Neuronal stem cell (in vitro differentiated cells): ENCODE measurements at places on chromosomes 16 and 17.

DNA sequence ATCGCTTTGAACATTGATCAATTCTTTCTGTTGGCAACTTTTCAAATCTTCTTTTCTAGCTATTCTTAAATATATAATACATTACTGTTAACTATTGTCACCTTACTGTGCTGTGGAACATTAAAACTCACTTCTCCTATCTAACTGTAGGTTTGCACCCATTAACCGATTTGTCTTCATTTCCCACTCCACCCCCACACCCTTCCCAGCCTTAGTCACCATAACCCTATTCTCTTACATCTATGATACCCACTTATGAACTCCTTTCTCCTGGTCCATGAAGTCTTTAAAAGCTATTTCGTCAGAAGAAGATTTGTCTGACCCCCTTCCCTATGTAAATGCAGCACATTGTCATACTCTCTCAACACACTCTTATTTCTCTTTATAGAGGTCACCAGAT, 993.4 kb upstream of the EEF2KMT start:
- DNase-seq: no peak
- H3K4me3 ChIP-seq: no peak overlapping the region
- no peaks in the 10 kb centered on the region for H3K4me1 ChIP-seq
- no peaks in the 10 kb centered on the region for H3K27me3 ChIP-seq

DNA sequence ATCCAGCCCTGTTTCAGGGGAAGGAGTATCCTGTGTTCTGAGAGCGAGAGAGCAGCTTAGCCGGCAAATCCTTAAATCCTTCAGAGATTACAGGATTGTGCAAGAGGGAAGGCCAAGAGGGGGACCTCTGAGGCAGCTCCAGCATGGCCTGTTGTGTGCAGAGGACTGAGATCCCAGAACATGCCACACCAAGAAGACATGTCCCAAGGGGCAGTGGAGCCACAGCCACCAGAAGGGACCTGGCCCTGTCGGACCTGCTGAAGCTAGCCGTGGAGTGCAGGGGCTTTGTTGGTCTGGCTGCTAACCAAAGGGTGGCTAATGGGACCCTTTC, 1.6 kb upstream of the MRC2 start:
- H3K27me3 ChIP-seq: no peaks in the 10 kb centered on the region
- no peak overlapping the region for H3K27ac ChIP-seq
- peaks cover 16% of the 10 kb centered on the region for H3K4me1 ChIP-seq
- peaks cover 6% of the 10 kb centered on the region for H3K36me3 ChIP-seq

GRCh38 chr17:66021757-66022156, 170.2 kb downstream of the CEP112 start:
- H3K27ac ChIP-seq: no peak overlapping the region
- H3K27me3 ChIP-seq: no peaks in the 10 kb centered on the region
- peaks cover 23% of the 10 kb centered on the region for H3K36me3 ChIP-seq

GRCh38 chr16:89335803-89336485, 118.4 kb downstream of the ZNF778 start:
- no peaks in the 10 kb centered on the region for H3K27me3 ChIP-seq
- no peak for DNase-seq
- peaks cover 24% of the 10 kb centered on the region for H3K4me1 ChIP-seq
- no peak overlapping the region for H3K4me3 ChIP-seq
- peaks cover 5% of the 10 kb centered on the region for H3K36me3 ChIP-seq
